ENCODE measurements at places on chromosomes 12 and 14.

GRCh38 chr14:42490536-42490935 is 883.9 kb downstream of the LRFN5 start:
- DNase-seq: no peak

DNA sequence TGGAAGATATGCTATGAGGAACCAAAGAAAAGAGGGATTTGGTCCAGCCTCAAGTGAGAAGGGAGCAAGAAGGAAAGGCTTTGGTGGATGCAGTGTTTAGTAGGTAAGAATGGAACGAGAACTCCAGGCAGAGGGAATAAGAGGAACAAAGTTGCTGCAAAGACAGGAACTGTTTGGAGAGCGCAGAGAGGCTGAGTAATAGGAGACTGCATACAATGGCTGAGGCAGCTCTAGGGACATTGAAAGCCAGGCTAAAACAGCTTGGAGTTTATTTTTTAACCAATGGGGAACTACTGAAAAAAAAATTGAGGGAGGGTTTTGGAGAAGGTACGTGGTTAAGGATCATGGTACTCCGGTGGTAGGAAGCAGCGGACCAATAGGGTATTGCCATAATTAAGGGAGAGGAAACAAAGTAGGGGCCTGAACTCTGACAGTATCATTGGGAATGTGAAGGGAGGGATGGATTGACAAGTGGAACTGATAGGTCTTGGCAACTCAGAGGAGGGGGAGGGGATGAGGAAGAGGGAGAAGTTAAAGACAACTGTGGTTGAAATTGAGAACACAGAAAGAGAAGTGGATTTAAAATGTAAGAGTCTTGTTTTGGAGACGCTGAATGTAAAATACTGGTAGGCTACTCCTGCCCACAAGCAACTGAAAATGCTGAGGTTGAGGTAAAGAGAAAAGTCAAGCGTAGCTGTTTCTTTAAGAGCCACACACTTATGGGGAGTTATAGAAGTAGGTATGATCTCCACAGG is 4.8 kb downstream of the ASCL4 start:
- no peak for DNase-seq

DNA sequence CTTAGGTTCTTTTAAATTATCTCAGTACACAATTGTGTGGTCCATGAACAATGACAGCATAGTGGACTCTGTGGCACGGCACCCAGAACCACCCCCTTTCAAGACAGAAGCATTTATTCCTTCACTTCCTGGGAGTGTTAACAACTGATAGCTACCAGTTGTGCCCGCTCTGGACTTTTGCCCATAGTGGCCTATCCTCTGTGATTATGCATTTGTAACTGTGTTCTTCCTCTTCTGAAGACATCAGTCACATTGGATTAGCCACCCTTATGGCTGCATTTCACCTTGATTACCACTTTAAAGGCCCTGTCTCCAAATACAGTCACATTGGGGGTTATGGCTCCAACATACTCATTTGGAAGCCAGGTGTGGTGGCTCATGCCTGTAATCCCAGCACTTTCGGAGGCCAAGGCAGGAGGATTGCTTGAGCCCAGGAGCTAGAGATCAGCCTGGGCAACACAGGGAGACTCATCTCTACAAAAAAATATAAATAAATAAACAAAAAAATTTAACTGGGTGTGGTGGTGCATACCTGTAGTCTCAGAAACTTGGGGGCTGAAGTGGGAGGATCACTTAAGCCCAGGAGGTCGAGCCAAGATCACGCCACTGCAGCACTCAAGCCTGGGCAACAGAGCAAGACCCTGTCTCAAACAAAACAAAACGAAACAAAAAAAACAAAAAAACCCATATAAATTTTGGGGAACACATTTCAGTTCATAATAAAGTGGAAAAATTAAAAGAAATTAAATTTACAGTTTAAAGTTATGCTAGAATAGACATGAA is 27.6 kb upstream of the PHC1 start:
- DNase-seq: no peak

GRCh38 chr14:105332350-105332874 is 17.9 kb downstream of the PACS2 start:
- DNase-seq: no peak

DNA sequence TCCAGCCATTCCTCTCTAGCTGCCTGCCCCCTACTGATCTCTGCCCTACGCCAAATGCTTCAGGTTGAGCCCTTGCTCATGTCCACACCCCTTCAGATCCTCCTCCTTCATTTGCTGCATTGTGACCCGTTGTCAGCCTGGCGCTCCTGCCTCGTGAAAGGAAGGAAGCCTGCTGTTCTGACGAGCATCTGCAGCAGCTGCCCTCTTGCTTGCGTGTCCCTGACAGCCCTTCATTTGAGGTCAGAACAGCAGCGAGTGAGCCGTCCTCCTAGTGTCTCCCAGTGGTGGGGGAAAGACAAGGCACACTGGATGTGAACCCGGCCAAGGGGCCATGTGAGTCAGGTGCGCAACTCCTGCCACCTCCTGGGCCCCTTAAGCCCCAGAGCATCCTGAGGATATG is 3.0 kb upstream of the PIANP start:
- DNase-seq: no peak

DNA sequence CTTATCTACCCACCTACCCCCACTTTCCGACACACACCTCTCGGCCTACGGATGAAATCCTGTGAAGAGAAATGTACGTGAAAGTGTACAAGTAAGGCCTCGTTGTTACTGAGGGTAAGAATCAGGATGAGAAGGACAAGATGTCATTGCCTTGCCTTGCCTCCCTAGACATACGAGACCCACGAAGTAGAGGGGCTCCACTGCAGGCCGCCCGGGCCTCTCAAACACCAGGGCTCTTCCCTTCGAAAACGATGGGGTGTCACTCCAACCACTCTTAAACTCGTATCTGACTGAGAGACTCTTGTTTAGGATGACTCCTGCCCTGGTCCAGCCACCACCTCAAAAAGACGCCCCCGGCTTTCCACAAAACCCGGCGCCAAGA is 498 bp downstream of the RACGAP1 start:
- no peak for DNase-seq

GRCh38 chr14:69312608-69313007 is 52.6 kb downstream of the GALNT16 start:
- no peak for DNase-seq

- DNase-seq: no peak
Measured at GRCh38 chr14:27008187-27008586, 410.4 kb upstream of the NOVA1 start.

DNA sequence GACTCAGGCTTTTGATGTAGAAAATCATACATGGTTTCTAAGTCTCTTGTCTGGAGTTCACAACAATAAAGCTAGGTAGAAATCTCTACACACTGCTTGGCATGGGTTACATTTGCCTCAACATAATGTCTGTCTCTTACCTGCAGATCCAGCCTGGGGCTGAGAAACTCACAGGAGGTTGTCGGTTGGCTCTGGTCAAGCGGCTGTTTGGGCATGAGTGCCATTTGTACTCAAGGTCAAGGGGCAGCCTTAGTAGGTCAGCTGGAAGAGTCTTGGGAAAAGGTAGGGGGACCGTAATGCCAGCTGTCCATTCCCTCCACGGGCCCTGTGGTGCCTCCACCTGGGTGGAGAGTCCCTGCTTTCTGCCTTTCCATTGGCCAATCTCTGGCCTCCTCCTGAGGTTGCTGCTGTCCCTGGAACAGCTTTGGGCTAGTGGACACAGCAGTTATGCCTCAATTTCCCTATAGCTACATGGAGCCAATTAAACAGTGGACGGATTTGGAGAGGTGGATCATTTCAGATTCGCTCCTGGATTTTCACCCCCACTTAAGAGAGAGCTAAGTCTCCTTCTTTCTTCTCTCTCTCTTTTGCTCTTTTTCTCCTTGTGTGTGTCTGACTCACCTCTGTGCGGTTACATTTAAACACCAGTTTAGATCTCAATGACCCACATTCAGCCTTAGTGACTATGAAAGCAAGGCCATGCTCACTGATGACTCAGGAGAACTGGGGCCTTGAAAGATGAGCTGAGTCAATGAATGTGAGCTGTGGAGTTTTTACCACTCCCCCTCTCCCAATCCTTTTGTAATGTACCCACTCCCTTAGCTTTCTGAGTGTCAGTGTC is 132.8 kb upstream of the HIF1A start:
- no peak for DNase-seq

DNA sequence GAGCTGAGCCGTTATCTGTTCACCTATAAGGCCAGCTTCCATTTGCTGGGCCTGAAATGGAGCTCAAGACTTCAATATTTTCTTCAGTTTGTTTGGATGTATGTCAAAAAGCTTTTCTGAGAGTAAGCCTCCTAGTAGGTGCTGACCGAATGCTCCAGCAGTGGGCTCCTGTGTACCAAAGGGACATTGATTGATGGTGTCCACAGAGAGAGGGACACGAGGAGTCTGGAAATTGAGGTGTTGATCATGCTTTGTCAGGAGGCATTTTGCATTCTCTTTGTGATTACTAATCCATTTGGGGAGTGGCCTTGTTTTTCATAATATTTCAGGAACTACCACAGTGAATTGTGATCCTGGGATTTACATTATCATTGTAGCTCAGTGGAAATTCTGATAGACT is 107.7 kb upstream of the SLC38A2 start:
- DNase-seq: no peak

All from HuH-7.5 (cell line).